ENCODE measurements at places on chromosomes 6 and 20.

GRCh38 chr6:53461041-53461656 is 83.8 kb downstream of the GCLC start:
- peak; percentile 45 for DNase-seq

DNA sequence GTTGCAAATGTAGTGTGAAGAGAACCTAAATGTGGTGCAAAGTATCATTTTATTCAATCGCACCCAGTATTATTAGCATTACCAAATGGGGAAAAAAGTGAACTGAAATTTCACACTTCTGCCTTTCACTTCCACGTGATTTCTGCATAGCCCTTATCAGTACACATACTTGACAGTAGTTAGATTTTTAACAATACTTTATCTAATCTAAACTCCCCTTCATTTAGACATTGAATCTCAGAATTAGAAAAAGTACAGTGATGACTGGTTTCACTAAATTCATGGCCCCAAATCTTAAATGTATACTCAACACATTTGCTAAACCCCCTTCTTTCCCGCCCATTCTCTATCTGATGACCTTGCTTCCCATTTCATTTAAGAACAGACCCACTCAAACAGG is 14.3 kb downstream of the STX7 start:
- no peak for DNase-seq

GRCh38 chr6:89736893-89737292 is 82.7 kb downstream of the MDN1 start:
- DNase-seq, result no peak

GRCh38 chr6:68691120-68691519 is 56.0 kb downstream of the ADGRB3 start:
- DNase-seq, result no peak

DNA sequence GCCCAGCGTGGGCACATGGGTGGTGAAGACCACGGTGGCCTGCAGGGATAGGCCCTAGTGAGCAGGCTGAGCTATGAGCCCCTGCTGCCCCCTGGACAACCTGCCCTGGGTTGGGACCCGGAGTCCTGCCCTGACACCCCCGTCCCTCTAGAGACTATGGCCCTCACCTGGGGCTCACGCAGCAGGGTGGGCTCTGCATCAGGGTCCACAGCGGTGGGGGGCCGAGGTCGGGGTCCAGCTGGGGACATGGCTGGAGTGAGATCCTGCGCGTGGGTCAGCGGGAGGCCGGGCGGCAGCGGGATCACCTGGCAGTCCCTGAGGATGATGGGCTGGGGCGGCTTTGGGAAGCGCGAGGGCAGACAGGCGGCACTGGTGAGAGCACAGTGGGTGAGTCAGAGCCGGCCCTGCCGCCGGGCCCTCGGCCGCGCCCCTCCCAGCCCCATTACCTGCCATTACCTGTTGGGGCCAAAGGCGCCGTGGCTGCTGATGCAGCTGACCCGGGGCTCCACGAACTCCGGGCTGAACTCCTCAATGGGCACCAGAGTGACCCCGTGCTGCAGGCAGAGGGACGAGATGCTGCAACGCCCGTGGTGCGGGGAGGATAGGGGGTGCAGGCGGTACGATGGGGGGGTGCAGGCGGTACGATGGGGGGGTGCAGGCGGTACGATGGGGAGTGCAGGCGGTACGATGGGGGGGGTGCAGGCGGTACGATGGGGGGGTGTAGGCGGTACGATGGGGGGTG is 27.9 kb downstream of the ADRM1 start:
- no peak for DNase-seq

DNA sequence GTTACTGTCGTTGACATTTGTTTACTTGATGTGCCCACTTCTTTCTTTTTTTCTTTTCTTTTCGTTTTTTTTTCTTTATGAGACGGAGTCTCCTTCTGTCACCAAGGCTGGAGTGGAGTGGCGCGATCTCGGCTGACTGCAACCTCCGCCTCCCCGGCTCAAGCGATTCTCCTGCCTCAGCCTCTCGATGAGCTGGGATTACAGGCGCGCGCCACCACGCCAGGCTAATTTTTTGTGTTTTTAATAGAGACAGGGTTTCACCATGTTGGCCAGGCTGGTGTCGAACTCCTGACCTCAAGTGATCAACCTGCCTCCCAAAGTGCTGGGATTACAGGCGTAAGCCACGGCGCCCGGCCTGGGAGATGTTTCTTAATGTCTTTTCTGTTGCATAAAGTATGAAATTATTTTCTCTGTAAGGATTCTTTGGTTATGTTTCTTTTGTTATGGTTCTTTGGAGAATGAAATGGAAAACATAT is 33.3 kb upstream of the PRSS16 start:
- no peak for DNase-seq

DNA sequence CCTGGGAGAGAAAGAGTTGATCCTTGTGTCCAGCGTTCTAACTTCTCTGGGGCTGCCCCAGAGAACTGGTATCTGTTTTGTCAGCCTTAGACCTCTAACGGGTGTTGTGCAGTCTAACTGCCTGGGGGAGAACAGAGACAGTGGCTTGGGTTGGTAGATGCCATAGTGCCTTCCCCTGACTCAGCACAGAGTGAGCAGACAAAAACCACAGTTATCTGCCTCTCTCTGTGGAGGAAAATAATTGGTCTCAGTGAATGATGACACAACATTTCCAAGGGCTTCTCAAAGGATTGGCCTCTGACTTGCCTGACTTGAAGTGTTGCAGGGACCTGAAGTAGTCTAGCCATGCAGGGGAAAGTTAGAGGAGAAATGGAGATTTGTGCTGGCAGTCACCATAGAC is 226.2 kb upstream of the MAN1A1 start:
- no peak for DNase-seq

DNA sequence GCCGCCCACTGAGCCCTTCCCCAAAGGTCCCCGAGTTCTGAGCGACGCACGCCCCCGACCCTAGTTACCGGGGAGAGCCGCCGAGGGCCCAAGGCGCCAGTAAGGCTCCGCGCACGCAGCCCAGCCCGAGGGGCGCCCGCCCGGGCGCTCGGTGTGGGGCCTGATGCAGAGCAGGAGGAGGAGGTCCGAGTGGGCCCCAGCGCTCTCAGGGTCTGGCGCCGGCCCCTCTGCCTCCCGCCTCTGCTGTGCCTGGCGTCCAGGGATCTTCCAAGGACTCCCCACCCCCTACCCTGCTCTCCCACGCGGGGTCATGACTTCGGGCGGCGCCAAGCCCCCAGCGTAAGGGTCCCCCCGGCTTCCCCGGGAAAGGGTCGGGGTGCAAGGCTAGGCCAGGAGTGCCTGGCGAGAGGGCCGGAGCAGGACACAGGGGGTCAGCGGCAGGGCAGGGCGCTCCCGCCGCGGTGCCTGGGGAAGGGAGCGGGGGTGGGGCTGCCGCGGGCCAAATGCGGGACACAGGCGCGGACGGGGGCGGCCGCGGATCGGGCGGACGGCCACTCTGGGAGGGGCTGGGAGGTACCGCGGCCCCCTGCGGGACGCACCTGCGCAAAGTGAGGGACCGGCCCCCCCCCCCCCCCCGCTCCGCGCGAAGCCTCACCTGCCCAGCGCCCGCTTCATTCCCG is 637 bp downstream of the ABHD12 start:
- peak; percentile 86 for DNase-seq

DNA sequence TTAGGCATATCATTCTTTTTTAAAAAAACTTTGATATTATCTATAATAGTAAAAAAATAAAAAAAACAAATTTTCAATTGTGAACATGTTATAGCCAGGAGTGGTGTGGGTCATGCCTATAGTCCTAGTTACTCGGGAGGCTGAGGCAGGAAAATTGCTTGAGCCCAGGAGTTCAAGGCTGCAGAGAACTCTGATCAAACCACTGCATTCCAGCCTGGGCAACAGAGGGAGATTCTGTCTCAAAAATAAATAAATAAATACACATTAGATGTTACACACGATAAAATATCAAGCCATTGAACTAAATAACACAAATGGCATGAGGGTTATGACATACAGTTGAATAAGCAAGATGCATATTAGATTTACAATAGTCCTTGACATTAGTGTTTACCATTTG is 27.9 kb upstream of the MYMX start:
- DNase-seq, result no peak

- DNase-seq, result no peak
These were observed 192.0 kb downstream of the ALDH8A1 start for GRCh38 chr6:134757911-134758361.

- DNase-seq, result no peak
These were observed 927.7 kb downstream of the TFAP2A start for GRCh38 chr6:9487128-9487527.

DNA sequence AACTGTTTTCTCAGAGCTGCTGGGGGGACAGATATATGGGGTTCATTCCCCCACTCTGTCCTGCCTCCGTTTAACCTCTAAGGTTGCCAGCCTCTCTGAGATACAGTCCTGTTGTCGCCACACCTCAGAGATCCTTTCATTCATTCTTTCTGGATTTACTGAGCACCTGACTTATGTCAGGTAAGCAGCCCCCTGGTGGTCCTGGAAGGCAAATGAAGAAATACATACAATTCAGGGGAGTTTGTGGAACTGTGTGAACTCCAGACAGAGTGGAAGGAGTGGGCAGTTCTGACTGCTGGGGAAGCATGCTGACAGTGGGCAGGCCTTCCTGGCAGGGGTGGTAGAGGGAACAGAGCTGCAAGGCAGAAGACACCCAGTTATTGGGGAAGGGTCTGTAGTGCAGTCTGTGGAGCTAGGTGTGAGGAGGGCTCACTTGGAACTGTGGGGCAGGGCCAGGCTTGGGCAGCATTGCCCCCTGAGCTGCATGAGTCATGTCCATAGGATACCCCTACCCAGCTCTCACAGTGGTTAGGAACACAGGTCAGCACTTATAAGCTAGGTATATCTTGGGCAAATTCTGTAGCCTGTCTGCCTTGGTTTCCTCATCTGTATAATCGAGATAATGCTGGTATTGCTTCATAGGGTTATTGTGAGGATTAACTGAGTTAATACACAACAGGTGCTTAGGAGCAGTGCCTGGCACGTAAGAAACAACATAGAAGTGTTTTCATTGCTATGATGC is 12.8 kb upstream of the SGK2 start:
- no peak for DNase-seq

DNA sequence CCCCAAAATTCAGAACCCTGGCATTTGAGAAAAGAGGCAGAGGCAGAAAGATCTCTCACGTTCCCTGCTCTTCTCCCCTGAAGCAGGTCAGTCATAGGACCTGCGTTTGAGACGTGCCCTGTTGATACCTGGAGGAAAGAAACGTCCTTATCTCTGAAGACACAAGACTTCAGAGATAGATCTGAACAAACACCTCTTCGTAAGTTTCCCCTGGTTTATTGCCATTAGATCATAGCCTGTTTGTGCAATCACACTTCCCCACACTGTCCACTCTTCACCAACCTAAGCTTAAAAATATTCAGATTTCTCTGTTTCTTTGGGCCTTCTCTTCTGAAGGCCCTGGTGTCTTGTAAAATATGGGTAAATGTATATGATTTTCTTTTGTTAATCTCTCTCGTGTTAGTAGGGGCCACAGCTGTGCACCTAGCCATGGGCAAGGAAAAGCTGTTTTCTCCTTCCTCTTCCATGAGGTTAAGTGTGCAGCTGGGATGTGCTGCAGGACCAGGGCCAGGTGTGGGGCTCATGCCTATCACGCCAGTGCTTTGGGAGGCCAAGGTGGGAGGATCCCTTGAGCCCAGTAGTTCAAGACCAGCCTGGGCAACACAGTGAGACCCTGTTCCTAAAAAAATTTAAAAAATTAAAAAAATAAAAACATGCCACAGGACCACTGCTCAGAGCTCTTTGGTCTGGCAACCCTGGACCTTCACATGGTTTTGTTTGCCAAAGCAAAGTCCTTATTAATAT is 4.7 kb upstream of the SLC22A2 start:
- no peak for DNase-seq

DNA sequence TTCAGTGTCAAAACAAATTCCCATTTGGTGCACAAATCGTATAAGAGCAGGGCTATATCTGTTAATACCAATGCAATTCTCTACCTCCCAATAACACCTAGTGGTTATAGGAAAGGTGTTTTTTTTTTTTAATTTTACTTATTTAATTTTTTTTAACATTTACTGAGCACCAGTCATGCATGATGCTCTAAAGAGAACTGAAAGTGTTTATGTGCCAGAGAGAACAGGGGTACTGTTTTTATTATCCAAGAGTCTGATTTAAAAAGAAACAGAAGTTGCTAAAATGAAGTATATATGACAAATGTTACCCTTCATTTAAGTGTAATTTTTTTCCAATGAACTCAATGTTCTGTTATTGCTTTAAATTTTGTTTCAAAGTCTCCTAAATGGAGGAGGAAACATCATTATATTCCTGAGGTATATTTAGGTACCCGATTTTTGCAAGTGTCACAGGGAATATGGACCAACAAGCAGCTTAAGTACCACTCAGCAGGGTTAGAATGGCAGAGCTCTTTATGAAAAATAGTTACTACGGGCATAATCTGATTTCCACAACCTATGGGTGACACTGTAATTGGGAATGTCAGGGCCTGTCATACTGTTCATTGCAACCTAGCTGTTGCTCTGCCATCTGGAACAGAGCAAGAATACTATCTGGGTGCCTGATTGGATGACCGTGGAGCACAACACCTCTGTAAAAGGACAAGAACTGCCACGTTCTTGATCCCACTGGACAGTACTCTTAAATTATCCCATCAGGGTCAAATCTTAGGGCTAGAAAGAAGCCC is 195.4 kb downstream of the KHDRBS2 start:
- DNase-seq, result no peak

GRCh38 chr6:162371121-162371520 is 356.4 kb downstream of the PRKN start:
- peak; percentile 85 for DNase-seq

DNA sequence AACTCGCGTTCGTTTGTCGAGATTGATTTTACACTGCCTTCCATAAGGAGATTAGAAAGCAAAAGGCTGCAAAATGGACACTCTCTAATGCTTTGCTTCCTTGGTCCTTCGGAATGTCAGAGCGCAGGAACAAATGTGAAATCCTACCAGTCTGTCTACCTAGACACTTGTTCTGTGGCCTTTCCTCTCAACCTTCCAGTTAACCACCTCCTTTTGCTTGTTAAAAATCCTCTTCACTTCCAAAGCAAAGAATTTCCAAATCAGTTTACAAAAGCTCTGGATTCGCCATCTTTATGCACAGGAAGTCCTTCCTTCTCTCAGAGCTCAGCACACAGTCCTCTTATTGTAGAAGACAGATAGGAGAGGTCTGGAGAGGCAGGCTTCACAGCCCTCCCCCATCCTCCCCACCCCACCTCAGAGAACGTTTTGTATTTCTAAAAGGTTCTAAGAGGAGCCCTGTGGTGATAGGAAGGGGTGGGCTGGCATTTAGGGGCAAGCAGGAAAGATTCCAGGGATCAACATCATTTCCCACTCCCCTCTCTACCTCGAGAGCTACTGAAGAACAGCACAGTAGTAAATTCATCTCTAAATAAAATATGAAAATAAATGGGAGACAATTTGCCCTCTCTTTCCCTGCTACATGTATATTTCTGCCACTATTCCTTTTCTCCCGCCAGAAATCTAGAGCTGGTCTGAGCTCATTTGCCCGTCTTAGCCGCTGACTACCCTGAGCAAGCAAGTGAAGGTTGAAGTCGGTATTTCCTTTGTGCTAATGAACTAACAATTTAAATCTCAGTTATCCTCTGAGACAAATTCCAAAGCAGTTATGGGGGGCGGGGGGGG is 18.9 kb downstream of the TFAP2A start:
- no peak for DNase-seq

Measured in NCI-H146 (cell line).